ENCODE measurements at places on chromosomes 6 and 20. TPM values are rescaled to one million over a fixed set of nuclear protein-coding genes. Genes with fewer than 3 reads are reported as not detected.

DNA sequence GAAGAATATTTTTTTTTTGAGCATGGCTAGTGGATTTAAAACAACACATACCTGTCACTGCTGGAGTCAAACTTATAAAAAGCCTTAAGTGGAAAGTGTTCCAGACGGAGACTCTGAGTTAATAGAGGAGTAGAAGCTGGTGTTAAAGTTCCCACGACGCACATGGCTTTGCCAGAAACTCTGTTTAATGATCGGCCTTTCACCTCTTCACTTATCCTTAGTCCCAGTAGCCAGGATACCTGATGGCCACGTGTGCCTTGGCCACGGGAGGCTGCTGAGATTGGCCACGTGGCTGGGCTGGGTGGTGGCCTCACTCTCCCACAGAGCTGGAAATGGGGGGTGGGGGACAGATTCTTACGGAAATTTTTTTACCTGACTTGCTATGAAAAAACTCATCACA is 333.1 kb downstream of the ZFAND3 start:
- no peaks in the 10 kb centered on the region for H3K27me3 ChIP-seq
- H3K4me1 ChIP-seq: peaks cover 3% of the 10 kb centered on the region
- peaks cover 4% of the 10 kb centered on the region for H3K36me3 ChIP-seq

GRCh38 chr20:37542281-37542680 is 14.6 kb upstream of the BLCAP start:
- no peak overlapping the region for H3K4me3 ChIP-seq
- H3K27me3 ChIP-seq: peaks cover 19% of the 10 kb centered on the region
- no peak overlapping the region for H3K27ac ChIP-seq
- no peaks in the 10 kb centered on the region for H3K36me3 ChIP-seq
- DNase-seq: no peak

GRCh38 chr6:56766806-56767178 is 124.1 kb upstream of the DST start:
- peaks cover 4% of the 10 kb centered on the region for H3K27me3 ChIP-seq
- H3K4me3 ChIP-seq: no peak overlapping the region
- H3K36me3 ChIP-seq: no peaks in the 10 kb centered on the region
- H3K27ac ChIP-seq: no peak overlapping the region
- H3K4me1 ChIP-seq: no peaks in the 10 kb centered on the region

DNA sequence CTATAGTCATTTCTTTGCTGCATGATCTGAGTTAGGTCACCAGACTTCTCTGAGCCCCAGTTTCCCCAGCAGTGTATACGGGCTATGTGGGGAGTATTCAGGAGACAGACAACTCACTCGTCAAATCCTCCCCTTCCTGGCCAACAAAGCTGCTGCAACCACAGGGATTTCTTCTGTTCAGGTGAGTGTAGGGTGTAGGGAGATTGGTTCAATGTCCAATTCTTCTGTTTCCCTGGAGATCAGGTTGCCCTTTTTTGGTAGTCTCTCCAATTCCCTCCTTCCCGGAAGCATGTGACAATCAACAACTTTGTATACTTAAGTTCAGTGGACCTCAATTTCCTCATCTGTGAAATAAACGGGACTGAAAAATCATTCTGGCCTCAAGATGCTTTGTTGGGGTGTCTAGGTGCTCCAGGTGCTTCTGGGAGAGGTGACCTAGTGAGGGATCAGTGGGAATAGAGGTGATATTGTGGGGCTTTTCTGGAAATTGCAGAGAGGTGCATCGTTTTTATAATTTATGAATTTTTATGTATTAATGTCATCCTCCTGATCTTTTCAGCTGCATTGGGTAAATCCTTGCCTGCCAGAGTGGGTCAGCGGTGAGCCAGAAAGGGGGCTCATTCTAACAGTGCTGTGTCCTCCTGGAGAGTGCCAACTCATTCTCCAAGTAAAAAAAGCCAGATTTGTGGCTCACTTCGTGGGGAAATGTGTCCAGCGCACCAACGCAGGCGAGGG is 594 bp upstream of the CDKN1A start:
- H3K27me3 ChIP-seq: no peaks in the 10 kb centered on the region
- peaks cover 42% of the 10 kb centered on the region for H3K4me1 ChIP-seq
- no peak for DNase-seq
- peaks cover 5% of the 10 kb centered on the region for H3K36me3 ChIP-seq
- peak overlapping the region; percentile 77 for H3K27ac ChIP-seq

DNA sequence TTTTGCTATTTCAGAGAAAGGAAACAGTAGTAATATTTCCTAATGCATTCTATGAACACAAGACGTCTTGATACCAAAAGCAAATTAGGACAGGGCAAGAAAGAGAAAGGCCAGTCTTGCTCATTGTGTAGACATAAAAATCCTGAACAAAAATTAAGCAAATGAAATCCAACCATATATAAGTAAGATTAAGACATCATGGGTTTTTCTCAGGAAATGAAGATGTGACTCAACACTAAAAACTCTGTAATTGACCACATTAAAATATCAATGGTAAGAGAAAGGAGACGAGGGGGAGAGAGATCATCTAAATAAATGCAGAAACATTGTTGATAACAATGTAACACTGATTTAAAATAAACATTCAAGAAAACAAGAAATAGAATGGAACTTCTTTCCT is 205.4 kb downstream of the SOD2 start:
- no peak overlapping the region for H3K27ac ChIP-seq
- no peaks in the 10 kb centered on the region for H3K4me1 ChIP-seq

DNA sequence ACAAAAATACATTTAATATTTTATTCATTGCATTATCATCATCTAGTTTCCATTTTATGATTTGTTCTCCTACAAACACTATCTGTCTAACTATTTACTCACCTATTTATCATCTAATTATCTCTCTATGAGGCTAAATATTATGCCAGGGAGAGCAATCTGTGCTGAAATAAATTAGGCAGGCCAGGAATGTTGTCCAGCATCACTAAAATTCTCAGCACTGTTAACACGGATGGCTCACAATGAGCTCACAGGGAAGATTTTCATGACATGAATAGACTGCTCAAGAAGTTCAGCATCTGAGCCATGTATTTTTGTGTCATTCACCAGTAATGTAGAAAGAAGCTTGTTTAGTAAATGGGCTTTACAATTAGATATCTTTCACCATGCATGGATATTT is 1277.2 kb downstream of the GRIK2 start:
- no peak for DNase-seq
- H3K4me3 ChIP-seq: no peak overlapping the region
- no peaks in the 10 kb centered on the region for H3K36me3 ChIP-seq
- no peak overlapping the region for H3K27ac ChIP-seq
- H3K27me3 ChIP-seq: no peaks in the 10 kb centered on the region

GRCh38 chr6:100335991-100336390 is 128.7 kb downstream of the SIM1 start:
- peaks cover 2% of the 10 kb centered on the region for H3K27me3 ChIP-seq
- H3K4me1 ChIP-seq: no peaks in the 10 kb centered on the region
- no peak overlapping the region for H3K4me3 ChIP-seq

DNA sequence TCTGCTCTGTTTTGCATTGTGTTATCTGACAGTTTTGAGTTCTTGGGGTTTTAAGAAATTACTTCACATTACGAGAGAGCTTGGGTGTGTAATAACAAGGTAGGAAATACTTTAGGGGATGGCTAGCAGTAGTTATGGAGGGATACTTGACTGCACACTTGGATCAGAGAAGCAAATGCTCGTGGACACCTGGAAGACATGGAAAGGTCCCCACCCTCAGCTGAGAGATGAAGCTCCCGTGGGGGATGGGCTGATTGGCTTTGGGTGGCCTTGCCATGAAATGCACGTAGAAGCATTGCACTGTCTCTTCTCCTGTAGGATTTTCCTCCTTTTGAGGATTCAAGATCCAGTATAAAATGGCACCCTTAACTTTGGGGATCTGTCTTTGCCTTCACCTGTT is 61.5 kb upstream of the UNC93A start:
- no peak overlapping the region for H3K27ac ChIP-seq
- no peak overlapping the region for H3K4me3 ChIP-seq
- H3K36me3 ChIP-seq: no peaks in the 10 kb centered on the region
- H3K27me3 ChIP-seq: peaks cover 60% of the 10 kb centered on the region
- no peak for DNase-seq

GRCh38 chr6:1526398-1527072 is 83.2 kb upstream of the FOXC1 start:
- no peak overlapping the region for H3K4me3 ChIP-seq
- DNase-seq: no peak
- H3K27me3 ChIP-seq: peaks cover 6% of the 10 kb centered on the region
- H3K36me3 ChIP-seq: no peaks in the 10 kb centered on the region

GRCh38 chr6:52910091-52910490 is 593 bp upstream of the GSTA3 start:
- peaks cover 7% of the 10 kb centered on the region for H3K27me3 ChIP-seq
- no peaks in the 10 kb centered on the region for H3K36me3 ChIP-seq
- no peak overlapping the region for H3K27ac ChIP-seq
- no peak overlapping the region for H3K4me3 ChIP-seq
- no peaks in the 10 kb centered on the region for H3K4me1 ChIP-seq

- H3K36me3 ChIP-seq: no peaks in the 10 kb centered on the region
- DNase-seq: no peak
- peaks cover 12% of the 10 kb centered on the region for H3K4me1 ChIP-seq
- H3K27me3 ChIP-seq: peaks cover 22% of the 10 kb centered on the region
- no peak overlapping the region for H3K4me3 ChIP-seq
- H3K27ac ChIP-seq: no peak overlapping the region
Measured at GRCh38 chr6:40323881-40324634, 263.1 kb downstream of the LRFN2 start.

DNA sequence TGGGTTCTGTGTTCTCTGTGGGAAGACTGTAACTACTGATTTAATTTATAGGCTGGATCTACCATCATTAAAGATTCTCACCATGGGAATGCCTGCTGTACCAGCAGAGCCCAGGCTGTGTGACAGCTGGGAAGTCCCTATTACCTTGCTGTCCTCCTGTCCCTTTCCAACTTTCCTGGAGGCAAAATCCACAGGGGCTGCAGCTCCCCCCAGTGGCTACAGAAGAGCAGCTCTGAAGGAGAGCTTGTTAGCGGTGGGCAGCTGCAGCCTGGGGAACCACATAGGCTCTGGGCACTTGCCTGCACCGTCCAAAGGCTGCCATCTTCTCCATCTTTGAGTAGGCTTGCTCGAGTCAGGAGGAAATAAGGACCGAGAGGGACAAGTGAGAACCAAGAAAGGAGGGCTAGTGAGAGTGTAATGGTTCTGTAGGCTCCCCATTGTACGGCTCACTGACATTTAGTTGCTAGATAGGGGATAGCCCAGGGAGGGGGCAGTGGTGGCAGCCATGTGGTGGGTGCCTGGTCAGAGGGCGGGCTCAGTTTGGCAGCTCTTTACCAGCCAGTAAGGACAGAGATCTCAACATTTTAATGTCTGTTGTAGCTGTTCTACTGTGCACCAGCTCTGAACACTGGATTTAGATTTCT is 155.1 kb upstream of the MLIP start:
- DNase-seq: peak; percentile 40
- H3K27me3 ChIP-seq: peaks cover 12% of the 10 kb centered on the region
- no peaks in the 10 kb centered on the region for H3K36me3 ChIP-seq
- H3K27ac ChIP-seq: no peak overlapping the region

DNA sequence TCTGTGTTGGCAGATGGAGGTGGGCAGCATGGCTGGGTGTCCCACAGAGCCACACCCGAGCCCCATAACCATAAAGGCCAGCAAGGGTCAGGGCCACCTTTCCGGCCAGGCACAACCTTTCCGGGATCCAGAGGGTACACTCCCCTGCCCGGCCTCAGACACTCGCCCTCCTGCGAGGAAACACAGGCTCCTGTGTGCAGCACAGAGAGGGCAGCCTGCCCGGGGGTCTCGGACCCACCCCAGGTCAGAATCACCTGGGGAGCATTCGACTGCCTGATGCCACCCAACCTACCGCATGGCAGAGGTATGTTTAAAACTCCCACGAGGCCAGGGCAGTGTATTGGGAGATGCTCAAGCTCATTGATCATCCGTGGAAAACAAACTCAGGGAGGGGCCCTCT is 260.3 kb downstream of the TAF4 start:
- H3K4me3 ChIP-seq: no peak overlapping the region
- H3K27me3 ChIP-seq: peaks cover 7% of the 10 kb centered on the region
- H3K4me1 ChIP-seq: no peaks in the 10 kb centered on the region
- H3K36me3 ChIP-seq: no peaks in the 10 kb centered on the region

GRCh38 chr20:46849751-46850150 is 44.9 kb upstream of the EYA2 start:
- no peaks in the 10 kb centered on the region for H3K36me3 ChIP-seq
- H3K4me3 ChIP-seq: no peak overlapping the region
- H3K27me3 ChIP-seq: peaks cover 11% of the 10 kb centered on the region
- H3K27ac ChIP-seq: no peak overlapping the region
- no peaks in the 10 kb centered on the region for H3K4me1 ChIP-seq

DNA sequence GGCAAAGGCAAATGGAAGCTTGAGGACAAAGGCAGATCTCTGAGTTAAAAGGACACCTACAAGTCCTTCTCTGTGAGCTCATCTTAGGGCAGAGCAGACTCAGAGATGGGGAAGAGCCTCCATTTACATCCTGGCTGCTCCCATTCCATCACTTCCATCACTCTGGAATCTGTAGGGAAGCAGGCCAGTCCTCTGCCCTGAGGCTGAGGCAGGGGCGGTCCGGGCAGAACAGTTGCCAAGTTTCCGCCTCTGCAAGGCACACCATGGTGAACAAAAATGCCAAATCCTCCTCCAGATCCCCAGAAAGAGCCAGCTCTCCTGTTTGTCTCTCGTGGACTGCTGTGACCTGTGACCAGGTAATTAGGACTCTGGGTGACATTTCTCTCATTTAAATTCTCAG is 209.6 kb upstream of the SSTR4 start:
- H3K4me3 ChIP-seq: no peak overlapping the region
- no peaks in the 10 kb centered on the region for H3K27me3 ChIP-seq
- no peaks in the 10 kb centered on the region for H3K4me1 ChIP-seq
- DNase-seq: no peak
- no peak overlapping the region for H3K27ac ChIP-seq
- no peaks in the 10 kb centered on the region for H3K36me3 ChIP-seq

GRCh38 chr6:159691133-159691962 is 1.7 kb downstream of the SOD2 start:
- H3K27ac ChIP-seq: peak overlapping the region; percentile 92
- peaks cover 47% of the 10 kb centered on the region for H3K4me1 ChIP-seq
- no peaks in the 10 kb centered on the region for H3K27me3 ChIP-seq
- H3K36me3 ChIP-seq: peaks cover 27% of the 10 kb centered on the region
- H3K4me3 ChIP-seq: peak overlapping the region; percentile 91

GRCh38 chr6:68197356-68197755 is 437.7 kb upstream of the ADGRB3 start:
- no peak overlapping the region for H3K27ac ChIP-seq
- no peaks in the 10 kb centered on the region for H3K4me1 ChIP-seq
- no peaks in the 10 kb centered on the region for H3K27me3 ChIP-seq
- no peak for DNase-seq

DNA sequence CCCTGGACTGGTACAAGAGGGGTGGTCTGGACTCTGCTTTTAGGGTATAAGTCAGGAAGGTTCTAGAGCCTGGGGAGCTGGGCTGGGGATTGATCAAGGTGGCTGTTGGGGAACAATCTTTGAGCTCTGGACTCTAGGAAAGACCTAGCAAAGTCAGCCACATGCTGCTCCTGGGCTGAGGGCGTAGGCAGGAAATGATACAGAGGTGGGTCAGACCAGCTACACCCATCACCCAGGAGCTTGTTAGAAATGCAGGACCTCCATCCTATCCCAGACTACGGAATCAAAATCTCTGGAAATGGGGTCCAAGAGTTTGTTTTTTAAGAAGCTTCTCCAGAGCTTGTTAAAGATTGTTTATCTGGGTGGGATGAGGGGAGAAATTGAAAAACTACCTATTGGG is 9.4 kb downstream of the ADTRP start:
- H3K27me3 ChIP-seq: no peaks in the 10 kb centered on the region
- DNase-seq: no peak
- H3K4me3 ChIP-seq: no peak overlapping the region
- no peak overlapping the region for H3K27ac ChIP-seq

NRN1 gene
- 49.8 TPM for total RNA-seq

DUSP22 gene
- total RNA-seq: 49.1 TPM

PRPH2 gene
- 0.09 TPM for total RNA-seq

ESR1 gene
- total RNA-seq: 1.7 TPM

TRIM38 gene
- 29.1 TPM for total RNA-seq

CST4 gene
- total RNA-seq: not detected
